ENCODE measurements at places on chromosomes 12 and 14. TPM values are rescaled to one million over a fixed set of nuclear protein-coding genes. Genes with fewer than 3 reads are reported as not detected.
A peak's percentile ranks its signal among the peaks of the same experiment; 100 is the strongest.

GRCh38 chr12:2277492-2278155 lies 224.8 kb downstream of the CACNA1C start:
- no peak for DNase-seq

GRCh38 chr12:26768611-26769603 lies 64.1 kb downstream of the ITPR2 start:
- DNase-seq = no peak

DNA sequence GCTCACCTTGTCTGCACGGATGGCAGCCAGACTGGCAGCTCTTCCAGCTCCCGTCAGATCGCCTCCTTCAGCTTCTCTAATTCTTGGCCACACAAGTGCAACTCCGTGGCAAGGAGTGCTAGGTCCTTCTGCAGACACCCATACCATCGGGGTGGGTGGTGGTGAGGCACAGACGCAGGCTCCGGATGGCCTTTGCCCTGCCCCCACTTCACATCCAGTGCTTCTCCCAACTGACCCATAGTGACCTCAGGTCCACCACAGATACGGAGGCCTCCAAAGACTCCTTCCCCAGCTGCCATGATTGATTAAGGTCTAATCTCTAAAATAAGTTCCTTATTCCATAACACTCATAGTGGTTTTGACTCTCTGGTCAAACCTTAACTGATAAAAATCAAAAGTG lies 19.9 kb upstream of the CD27 start:
- DNase-seq = no peak

The CATSPERB gene
- not detected for total RNA-seq

DNA sequence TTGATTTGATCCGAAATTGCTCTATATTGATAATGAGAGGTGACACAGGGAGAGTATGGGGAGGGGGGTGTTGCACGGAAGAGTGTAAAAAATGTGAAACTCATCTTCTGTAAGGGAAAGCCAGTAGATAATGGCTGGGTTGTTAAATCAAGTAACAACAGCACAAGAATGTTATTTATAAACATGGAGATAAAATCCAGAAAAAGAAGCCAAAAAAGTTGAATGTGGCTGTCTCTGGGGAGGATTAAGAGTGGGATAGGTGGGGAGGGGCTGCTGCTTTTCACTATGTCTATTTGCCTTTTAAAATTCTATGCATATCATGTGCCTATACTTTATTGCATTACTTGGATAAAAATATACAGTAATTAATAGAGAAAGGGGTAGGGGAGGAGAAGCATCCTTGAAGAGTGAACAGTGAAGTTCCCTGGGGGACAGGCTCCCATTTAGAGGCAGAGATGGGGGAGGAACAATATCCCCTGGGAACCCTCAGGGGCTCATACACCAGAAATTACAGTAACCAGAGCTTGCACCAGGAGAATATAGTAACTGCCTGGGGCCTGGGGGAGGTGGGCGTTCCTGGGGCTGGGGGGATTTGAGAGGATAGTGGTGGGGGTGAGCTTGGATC lies 39.2 kb upstream of the ANKRD9 start:
- no peak for DNase-seq

DNA sequence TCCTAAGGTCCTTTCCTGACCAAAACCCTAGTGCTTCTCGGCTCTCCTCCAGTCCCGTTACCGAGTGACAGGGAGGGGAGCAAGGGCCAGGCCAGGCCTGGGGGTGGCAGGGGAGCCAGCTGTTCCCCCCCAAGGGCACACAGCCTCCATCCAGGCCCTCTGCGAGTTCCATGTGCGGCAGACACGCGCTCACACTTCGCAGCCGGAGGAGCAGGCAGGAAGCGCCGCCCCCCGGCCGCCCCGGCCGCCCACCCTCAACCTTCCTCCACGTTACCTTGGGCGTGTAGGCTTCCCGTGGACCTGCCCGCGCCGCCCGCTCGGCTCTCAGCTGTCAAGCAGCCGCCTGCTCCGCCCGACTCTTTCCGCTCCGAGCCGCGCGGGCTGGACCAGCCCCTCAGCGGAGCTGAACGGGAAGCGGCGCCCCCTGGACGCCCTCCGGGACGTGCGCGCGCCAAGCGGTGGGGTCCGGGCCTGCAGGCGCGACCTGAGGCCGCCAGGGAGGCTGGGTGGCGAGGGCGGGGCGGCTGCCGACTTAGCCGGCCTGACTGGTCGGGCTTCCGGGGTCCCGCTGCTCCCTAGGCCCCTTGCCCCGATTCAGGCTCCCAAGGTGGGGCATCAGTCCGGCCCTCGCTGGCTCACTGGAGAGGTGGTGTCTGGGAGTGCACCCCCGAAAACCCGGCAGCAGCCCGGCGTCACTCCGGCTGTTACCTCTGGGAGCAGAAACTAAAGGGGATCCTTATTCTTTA lies at the start of gene CRACR2A:
Gene CRACR2A, minus strand, starts transcription at position 369 of the 746 bp plus-strand sequence. CDS start 56,110 bp downstream, outside the sequence.
- DNase-seq = peak; percentile 59

The AMHR2 gene
- not detected for total RNA-seq
